Stimulated activated CD8-positive, alpha-beta memory T cell treated with anti-CD3 and anti-CD28 coated beads, Interleukin-7, amount 100 ng/mL, for 1 hour (primary cell): ENCODE measurements at places on chromosomes 7 and 10.

- no peak for DNase-seq
These were observed 20.3 kb downstream of the BMS1 start for GRCh38 chr10:42802876-42803275.

- no peak for DNase-seq
These were observed 126.4 kb upstream of the DKK1 start for GRCh38 chr10:52187521-52188258.

- DNase-seq: no peak
These were observed 275.3 kb upstream of the PHYHIPL start for GRCh38 chr10:58901092-58901646.

DNA sequence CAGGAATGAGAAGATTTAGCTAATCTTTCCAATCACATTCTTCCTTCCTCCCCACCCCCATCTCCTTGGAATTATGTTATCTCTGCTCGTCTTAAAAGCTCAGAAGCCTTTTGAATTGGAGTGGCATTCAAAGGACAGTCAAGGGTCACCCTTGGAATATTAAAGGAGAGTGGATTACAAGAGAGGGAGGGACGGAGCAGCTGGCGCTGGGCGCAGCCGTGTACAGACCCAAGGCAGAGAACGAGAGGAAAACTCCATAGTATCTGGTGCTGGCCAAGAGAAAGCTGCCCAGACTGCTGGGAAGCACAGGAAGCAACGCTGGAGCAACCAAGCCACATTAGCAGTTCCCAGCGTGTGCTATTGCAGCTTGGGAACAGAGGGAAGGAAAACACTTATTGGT lies 95.7 kb downstream of the POU6F2 start:
- DNase-seq: no peak

DNA sequence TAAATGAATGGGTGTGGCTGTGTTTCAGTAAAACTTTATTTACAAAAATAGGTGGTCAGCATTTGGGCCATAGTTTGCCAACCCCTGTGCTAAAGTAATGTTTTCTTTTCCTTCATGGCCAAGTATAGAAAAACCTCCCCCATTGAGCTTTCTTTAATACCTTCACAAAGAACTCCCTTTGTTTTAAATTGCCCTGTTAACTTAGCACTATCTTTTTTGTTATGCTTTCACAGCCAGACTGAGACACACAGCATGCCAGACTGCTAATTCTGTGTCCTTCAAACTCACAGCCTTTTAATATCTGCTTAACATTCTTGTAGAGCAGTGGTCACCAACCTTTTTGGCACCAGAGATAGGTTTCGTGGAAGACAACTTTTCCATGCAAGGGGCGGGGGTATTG lies 78.0 kb downstream of the GFRA1 start:
- no peak for DNase-seq

DNA sequence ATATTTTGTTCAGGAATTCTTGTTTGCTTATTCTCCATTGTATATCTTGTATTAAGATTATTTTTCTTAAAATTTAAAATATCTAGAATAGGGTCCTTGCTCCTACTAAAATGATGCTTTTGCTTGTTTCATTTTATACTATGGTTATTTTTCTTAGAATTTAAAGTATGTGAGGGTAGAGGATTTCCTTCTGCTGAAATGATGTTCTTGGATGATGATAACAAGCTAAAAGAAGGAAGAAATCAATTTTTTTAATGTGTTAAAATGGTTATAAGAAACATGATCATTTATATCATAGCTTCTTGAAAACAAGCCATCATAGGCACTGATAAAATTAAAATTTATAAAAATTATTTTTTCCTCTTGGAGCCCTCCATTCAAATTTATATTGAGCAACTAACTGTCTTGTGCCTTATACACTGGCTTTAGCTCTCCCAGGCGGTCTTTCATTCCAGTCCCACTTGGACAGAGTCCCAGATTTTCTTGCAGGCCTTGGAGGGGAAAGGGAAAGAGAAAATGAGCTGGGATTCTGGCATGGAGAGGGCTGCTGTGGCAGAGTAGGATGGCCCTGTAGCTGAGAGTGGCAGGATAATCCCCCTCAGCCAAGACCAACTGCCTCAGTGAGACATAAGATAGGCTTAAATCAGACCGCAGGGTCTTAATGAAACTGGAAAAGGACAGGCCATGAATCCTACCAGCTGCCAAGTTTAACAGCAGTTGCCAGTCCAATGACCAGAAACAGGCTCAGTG lies 60.2 kb downstream of the DNAJB9 start:
- no peak for DNase-seq

DNA sequence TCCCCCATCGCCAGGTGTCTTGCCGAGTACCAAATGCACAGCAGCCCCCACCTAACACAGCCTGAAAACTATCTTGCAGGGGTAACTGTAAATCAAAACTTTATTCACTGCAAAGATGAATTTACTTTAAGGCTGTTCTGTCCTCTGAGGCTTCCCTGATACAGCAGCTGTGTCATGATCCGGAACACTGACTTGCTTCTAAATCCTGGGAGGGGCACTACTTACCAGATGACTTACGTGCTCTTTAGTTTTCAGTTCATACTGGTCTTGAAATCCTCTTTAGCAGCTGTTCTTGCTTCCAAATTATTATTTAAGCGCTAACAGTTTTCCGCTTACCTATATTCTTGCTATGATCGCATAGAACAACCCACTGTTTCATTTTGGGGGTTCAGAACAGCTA lies 4.9 kb downstream of the DYNC1I1 start:
- DNase-seq: no peak

GRCh38 chr10:13978533-13979115 lies 352.1 kb downstream of the FRMD4A start:
- no peak for DNase-seq

DNA sequence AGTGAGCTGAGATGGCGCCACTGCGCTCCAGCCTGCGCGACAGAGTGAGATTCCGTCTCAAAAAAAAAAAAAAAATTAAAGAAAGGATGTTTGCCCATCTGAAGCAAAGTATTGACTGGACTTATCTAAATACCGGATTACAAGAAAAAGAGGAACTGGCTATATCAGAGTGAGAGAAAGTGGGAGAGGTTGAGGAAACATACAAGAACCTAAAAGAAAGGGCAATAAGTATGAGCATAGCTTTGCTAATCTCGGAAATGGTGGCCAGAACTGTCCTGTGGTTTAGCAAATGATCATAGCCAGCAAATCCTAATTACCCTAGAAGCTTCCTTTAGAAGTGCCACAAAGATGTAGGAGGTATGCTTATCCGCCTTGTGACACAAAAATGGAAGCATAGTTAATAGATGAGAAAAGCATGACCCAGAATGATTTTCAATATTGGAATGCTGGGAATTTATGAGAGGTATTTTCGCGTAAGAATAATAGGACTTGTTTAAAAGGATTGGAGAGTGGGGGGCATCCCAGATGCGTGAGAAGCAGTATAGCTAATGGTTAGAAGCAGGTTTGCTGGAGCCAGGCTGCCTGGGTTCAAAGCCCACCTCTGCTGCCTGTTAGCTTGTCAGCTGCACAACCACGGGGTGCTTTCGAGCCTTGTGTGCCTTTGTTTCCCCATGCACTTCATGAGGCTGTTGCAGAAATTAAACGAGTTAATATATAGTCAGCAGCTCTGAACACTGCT lies 1.2 kb upstream of the GTPBP4 start:
- DNase-seq: no peak

- no peak for DNase-seq
These were observed 104.4 kb upstream of the MACROH2A2 start for GRCh38 chr10:69948261-69948660.

- no peak for DNase-seq
These were observed 100.6 kb downstream of the LRRC4 start for GRCh38 chr7:127930341-127931328.

- no peak for DNase-seq
These were observed 278.0 kb upstream of the KCND2 start for GRCh38 chr7:119994928-119995327.

- DNase-seq: no peak
These were observed 62.7 kb downstream of the ARID5B start for GRCh38 chr10:61964059-61964709.

- DNase-seq: no peak
These were observed 330.2 kb downstream of the BICC1 start for GRCh38 chr10:58842860-58843376.

DNA sequence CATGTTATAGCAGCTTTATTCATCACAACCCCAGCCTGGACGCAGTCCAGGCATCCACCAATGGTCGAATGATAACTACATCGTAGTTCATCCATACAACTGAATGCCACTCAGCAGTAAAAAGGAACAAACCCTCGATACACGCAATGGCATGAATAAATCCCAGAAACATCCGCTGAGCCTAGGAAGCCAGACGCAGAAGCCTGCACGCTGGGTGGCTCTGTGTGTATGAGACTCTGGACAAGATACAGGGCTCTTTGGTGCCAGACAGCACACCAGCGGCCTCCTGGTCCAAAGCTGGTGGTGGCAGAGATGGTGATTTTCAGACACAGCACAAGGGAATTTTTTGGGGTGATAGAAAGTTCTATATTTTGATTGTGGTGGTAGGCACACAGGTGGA lies 10.0 kb upstream of the CRYGN start:
- DNase-seq: no peak

- DNase-seq: no peak
These were observed 74.5 kb upstream of the FGFR2 start for GRCh38 chr10:121672733-121673132.

- no peak for DNase-seq
These were observed 413.5 kb upstream of the LRRN3 start for GRCh38 chr7:110677405-110677804.

- no peak for DNase-seq
These were observed 19.1 kb upstream of the PSMG3 start for GRCh38 chr7:1588978-1589377.

- no peak for DNase-seq
These were observed 119.3 kb upstream of the ACBD5 start for GRCh38 chr10:27359792-27360355.

- DNase-seq: no peak
These were observed 255.7 kb upstream of the LRRN3 start for GRCh38 chr7:110835218-110835617.

DNA sequence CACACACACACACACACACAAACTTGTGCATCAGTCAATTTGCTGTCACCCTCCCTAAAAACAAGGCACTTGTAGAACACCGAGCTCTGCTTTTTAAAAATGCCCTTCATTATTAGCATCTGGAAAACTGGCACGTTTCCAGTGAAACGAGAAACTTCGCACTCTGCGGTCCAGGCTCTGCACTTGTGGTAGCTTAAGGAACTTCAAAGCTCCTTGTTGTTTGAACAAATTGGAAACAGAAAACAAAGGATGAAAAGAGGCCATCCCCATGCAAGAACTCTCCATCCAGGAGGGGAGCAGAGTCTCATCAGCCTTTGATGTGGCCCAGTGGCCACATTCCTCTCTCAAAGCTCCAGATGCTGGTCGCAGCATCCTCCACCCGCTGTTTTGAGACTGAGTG lies 105.1 kb downstream of the C10orf90 start:
- DNase-seq: no peak

GRCh38 chr7:19351341-19352304 lies 206.4 kb upstream of the FERD3L start:
- DNase-seq: no peak

DNA sequence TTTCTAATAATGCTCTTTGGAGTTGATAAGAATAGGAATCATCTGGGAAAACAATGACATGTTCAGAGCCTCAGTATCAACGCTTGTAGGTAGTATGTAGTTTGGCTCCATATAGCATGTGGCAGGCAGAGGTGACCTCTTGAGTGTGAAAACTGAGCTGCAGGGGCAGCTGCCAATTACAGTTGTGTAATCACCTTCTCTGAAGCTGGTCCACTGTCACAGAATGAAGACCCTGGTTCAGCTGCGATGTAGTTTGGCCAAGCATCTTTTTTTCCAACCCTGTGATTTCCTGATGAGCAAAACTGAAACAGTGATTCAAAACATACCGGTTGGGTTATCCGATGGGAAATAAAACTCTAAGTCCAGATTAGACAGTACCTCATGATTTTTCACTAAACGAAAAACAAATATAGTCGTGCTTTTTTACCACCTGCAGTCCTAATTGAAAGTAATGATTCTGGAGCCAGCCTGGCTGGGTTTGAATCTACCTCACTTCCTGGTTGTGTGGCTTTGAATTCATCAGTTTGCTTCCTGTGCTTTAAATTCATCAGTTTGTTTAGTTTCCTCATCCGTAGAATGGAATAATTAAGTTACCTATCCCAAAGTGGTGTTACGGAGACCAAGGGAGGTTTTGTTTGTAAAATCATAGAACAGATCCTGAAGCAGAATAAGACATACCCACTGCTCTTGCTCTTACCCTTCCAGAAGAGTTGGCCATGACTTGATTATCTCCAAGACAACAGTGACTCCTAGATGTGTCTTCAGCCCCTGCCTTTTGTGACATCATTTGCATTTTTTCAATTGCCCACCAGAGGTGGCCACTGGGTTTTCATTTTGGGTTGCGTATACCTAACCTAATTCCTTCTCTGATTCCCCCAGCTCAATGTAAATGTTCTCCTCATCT lies 87.4 kb downstream of the CELF2 start:
- no peak for DNase-seq

GRCh38 chr7:33547880-33548279 lies 357.5 kb upstream of the BMPER start:
- DNase-seq: no peak

- no peak for DNase-seq
These were observed 419.2 kb downstream of the REEP3 start for GRCh38 chr10:63940277-63940922.

DNA sequence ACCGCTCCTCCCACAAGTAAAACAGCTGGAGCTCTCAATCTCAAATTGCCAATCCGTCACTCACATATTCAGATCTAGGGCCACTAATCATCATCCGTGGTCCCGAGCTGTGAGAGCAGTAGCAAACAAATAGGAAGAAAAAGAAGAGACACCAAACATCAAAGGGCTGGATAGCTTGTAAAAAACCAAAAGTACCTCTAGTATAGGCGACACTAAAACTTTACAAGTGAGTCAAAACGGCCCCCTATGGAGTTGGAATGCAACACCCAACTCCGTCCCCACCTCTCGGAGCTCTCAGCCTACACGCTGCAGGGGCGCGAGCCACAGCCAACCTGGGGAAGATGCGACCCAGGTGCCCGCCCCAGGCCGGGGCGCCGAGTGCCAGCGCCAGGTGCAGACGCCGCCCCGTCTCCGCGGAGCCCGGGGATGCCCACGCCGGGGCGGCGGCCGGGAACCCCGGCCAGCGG lies 581 bp downstream of the FAM3C start:
- no peak for DNase-seq

DNA sequence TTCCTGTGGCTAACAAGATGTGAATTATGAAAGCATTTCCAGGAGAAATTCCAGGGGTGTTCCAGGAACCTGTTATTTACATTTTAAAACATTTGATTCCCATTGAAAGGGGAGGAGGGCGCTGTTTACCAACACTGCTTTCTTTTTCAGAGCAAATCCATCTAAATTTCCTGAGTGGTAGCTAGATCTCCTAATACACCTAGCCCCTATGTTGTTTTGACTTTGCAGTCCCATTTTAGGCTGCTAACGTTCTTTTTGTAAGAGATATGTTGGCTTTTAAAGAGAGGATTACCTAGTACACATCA lies 130.8 kb downstream of the TCF7L2 start:
- DNase-seq: no peak

- DNase-seq: no peak
These were observed 295.3 kb upstream of the COBL start for GRCh38 chr7:51611937-51612336.

GRCh38 chr7:22207724-22208225 lies 149.2 kb downstream of the RAPGEF5 start:
- DNase-seq: no peak

GRCh38 chr10:101046332-101047238 lies 15.2 kb upstream of the KAZALD1 start:
- no peak for DNase-seq
